ENCODE measurements at places on chromosomes 6 and 20. TPM values are rescaled to one million over a fixed set of nuclear protein-coding genes. Genes with fewer than 3 reads are reported as not detected.

Gene CLVS2
- under 0.01 TPM for total RNA-seq

GRCh38 chr6:166589337-166589731, 2.9 kb upstream of the RAMACL start:
- no peaks in the 10 kb centered on the region for H3K36me3 ChIP-seq
- no peak for DNase-seq
- peaks cover 10% of the 10 kb centered on the region for H3K4me1 ChIP-seq
- H3K4me3 ChIP-seq: no peak overlapping the region

Gene TFAP2D
- not detected for total RNA-seq

DNA sequence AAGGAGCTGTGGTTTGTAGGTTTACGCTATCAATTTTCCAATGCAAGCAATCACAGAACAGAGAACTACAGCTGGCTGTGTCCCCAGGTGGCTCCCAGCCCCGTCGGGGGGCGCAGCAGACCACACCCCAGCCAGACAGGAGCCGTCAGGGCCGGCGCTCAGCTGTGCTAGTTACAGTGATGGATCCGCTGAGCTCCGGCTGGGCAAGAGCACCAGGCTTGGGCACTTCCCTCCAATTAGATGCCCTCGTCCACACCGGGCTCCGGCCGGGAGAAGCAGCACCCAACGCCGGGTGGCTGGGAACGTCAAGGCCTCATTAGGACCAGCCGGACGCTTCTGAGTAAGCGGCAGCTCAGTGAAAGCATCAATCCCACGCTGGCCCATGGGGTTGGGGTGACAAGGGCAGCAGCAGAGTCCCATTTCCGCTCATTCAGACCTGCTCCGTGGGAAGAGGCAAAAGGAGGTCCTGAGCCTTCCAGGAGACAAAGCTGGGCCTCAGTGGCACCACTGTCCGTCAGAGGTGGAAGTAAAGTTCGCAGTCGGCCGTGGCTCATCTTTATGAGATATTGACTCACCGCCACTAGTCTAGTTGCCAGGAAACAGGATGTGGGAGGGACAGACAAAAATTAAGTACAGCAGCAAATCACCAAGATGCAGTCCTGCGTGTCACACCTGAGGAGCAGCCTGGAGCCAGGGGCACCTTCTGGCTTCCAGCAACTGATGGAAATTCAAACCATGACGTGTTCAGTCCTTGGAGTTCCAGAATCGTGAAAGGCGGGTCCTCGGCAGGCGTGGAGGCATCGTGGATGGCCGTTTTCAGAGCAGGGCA, 164.1 kb downstream of the TAF4 start:
- H3K4me3 ChIP-seq: no peak overlapping the region
- no peaks in the 10 kb centered on the region for H3K36me3 ChIP-seq
- no peaks in the 10 kb centered on the region for H3K4me1 ChIP-seq
- H3K27me3 ChIP-seq: no peaks in the 10 kb centered on the region
- DNase-seq: no peak
- no peak overlapping the region for H3K27ac ChIP-seq

DNA sequence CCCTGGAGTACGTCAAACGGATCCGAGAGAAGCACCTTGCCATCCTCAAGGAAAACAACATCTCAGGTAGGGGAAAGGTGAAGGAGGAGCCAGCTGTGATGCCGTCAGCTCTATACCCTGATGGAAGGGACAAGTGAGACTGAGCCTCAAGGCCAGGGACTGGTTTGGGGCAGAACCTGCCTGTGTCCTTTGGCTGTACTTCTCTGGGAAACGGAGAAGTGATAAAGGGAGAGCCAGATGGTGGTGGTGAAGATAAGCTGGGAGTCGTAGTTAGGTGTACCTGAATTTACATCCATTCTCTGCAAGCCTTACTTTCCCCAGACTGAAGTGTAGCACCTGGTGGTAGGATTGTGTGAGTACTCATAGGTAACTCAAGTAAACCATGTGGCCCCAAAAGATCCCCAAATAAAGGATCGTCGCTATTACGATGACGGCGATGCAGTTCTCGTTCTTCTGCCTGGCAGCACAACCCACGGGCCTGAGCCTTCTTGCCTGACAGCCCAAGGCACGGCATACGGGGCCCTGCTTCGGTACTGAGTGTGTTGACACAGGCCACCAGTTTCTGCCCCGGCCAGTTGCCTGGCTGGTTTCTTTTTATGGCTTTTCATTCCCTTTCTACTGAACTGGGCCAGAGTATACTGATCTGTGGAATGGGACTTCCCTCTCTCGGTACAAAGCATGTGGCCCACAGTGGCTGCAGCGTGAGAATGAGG, 10.6 kb downstream of the PCIF1 start:
- no peak for DNase-seq
- H3K36me3 ChIP-seq: no peaks in the 10 kb centered on the region
- H3K27ac ChIP-seq: no peak overlapping the region
- no peak overlapping the region for H3K4me3 ChIP-seq
- H3K4me1 ChIP-seq: no peaks in the 10 kb centered on the region

DNA sequence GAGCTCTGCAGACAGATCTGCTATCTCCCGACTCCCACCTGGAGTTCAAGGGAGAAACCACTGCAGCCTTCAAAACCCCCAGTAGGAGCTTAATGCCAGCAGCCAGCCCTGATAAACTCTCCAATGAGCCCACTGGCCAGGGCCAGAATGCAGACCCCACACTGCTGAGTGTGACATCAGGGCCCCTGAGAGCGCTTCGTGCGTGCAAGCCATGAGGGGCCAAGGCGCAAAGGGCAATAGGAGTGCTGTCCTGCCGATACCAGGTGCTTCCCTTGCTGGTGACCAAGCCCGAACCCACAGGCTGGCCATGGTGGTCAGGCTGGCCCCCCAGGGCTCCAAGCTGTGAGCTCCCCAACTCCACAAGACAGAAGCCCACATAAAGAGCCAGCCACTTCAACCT, 33.2 kb upstream of the CST7 start:
- H3K27ac ChIP-seq: no peak overlapping the region
- no peak overlapping the region for H3K4me3 ChIP-seq
- DNase-seq: no peak
- H3K4me1 ChIP-seq: no peaks in the 10 kb centered on the region
- H3K36me3 ChIP-seq: no peaks in the 10 kb centered on the region

Measured in uterus (tissue), 4 donors.